ENCODE measurements at places on chromosomes 16 and 17. TPM values are rescaled to one million over a fixed set of nuclear protein-coding genes. Genes with fewer than 3 reads are reported as not detected.

GRCh38 chr17:72164158-72164739 lies 43.4 kb downstream of the SOX9 start:
- no peak for DNase-seq

GRCh38 chr17:57247261-57247660 lies 9.1 kb upstream of the MSI2 start:
- no peak for DNase-seq

TMEM92 gene
- 0.99 TPM for total RNA-seq

- no peak for DNase-seq
These were observed 351.3 kb downstream of the SOX9 start for GRCh38 chr17:72472106-72472505.

CDK5R1 gene
- total RNA-seq, result 3.7 TPM

DNA sequence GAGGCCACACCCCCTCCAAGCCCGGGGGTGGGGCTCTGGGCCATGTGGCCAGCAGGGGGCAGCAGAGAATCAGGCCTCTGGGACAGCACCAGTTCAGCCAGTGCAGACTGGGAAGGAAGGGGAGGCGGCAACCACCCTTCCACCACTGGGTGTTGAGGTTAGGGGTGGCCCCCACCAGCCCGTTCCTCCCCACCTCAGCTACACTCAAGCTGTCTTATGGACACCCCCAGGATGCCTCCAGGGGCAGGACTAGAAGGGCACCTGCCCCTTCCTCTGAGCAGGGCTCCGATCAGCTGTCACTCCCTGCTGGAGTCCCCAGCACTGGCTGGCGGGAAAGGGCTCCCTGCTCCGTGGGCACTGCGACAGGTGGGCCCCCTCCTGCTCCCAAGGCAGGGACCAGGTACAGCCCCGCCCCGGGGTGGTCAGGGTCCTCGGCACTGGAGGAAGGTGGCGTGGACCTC lies 21.8 kb downstream of the KATNB1 start:
- DNase-seq, result peak; percentile 76

Data from M059J (cell line).